ENCODE measurements at places on chromosomes 11 and 22.

GRCh38 chr11:102611291-102611690 is 13.8 kb downstream of the MMP20 start:
- no peak for DNase-seq

DNA sequence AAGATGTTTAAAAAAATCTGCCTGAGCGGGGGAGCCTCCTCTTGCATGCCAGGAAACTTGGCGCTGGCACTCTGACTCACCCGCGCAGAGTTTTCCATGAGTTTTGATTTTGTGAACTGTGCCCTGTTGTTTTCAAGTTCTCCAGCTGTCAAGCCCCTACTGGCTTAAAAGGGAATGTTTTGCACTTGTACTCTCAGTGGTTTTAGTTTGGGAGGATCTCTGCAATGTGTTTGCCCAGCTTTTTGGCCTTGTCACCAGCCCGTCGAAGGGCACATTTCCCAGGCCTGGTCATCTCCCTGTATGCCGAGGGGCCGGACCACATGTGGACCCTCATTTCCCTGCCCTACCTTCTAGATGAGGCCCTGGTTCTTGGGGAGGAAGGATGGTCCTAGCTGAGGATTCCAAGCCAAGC is 12.2 kb downstream of the MRGPRF start:
- no peak for DNase-seq

- no peak for DNase-seq
These were observed 264.2 kb downstream of the TMEM135 start for GRCh38 chr11:87301785-87302540.

GRCh38 chr22:32646476-32646875 is 155.0 kb upstream of the TIMP3 start:
- no peak for DNase-seq

GRCh38 chr22:26887456-26887855 is 230.1 kb downstream of the MIAT start:
- DNase-seq, result no peak

- DNase-seq, result no peak
These were observed 175.5 kb downstream of the MN1 start for GRCh38 chr22:27625769-27626674.

Measured in thoracic aorta (tissue), 2 donors.